SHP77 treated with DMSO at 0.1 percent for 48 hours (cell line): ENCODE measurements at places on chromosomes 3 and 15.

- no peak for DNase-seq
These were observed 4.4 kb upstream of the CLDN11 start for GRCh38 chr3:170414202-170414663.

GRCh38 chr3:150132101-150132749, 161.5 kb upstream of the PFN2 start:
- DNase-seq: no peak

GRCh38 chr3:122183521-122183892, at the start of gene CASR:
Gene CASR, plus strand, starts transcription at chr3:122183668. Its CDS starts 70,522 bp downstream, at chr3:122254190.
- no peak for DNase-seq

- DNase-seq: no peak
These were observed 879.2 kb downstream of the ROBO1 start for GRCh38 chr3:78888635-78889034.

- no peak for DNase-seq
These were observed 502.2 kb downstream of the PYDC2 start for GRCh38 chr3:191963182-191963581.

GRCh38 chr15:47974724-47975123, 146.1 kb upstream of the SLC24A5 start:
- DNase-seq: no peak

DNA sequence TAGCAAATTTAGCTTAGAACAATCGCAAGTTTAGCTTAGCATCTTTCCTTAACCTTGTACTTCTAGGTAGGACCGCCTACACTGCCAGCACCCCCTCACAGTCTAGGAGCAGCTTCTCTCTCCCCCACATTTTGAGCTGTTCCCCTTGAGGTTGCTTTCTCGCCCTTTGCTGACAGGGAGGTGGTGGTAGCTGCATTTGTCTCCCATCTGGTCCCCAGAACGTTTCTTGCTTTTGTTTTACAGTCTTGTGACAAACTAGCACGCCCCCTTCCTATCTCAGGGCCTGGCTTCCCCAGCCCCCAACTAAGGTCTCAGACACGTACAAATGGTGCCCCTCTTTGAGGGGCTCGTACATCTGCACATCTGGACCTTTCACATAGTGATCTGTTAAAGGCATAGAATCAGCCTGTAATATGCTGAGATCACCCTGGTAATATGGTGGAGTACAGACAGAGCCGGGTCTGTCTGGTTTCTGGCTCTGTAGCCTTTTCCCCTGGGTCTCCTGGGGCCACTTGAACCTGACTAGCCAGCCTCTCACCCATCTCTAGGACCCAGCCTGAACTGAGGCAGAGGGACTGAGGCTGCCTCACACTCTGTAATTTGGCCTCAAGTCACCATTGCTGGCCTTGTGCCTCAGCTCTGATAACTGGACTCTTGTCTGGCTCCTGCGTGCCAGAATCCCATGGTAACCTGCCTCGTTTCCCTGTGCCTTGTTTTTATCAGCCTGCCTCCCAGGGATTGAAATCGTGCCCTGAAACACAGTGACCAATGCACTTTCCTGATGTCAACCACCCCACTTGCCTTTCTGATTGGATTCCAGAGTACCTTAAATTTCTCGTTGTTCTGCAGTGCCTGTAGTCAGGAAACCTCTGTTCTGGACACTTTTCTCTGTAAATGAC, 27.7 kb downstream of the CRTC3 start:
- no peak for DNase-seq

DNA sequence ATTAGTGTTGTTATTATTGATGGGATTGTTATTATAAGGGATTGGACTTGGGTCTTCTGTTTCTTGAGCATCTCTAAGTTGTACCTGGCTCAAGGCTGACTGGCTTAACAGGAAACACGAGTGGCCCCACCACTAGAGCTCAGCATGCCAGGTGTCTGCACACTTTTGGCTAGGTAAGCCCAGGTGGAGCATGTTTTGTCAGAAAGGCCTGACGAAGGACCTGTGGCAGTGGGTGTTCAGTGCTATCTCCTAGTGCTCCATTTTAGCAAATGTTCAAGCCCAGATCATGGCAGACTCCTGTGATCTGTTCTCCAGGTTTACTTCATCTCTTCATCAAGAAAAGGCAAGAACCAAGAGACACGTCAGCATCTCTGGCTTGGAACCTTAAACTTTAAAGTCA, 3.4 kb downstream of the MAP2K5 start:
- no peak for DNase-seq

- DNase-seq: no peak
These were observed 266.2 kb upstream of the TPRG1 start for GRCh38 chr3:188905547-188905946.

DNA sequence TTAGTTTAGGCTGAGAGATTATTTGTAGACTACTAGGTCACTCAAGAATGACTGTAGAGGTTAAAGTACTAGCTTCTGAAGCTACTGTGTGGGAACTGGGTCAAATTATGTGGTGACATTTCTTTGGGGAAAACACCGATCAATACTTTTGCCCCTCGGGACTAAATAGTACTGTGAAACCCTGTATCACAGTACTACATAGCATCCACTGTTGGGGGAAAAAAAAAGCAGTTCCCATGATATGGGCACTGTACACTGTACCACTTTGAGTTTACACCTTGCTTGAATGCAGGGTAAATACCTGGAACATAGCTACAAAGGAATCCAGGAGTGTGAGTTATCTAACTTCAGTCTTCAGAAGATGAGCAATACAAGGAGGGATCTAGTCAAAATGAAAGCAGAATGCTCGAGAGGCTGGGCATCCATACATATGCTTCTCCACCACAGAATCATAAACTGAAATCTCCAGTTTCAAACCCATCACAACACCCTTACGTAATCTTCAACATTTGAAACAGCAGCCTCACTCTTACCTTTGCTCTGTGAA, 311.4 kb downstream of the UNC13C start:
- DNase-seq: no peak

GRCh38 chr3:119098619-119099222, 47.2 kb upstream of the TEX55 start:
- no peak for DNase-seq

- DNase-seq: no peak
These were observed 51.3 kb upstream of the MTMR10 start for GRCh38 chr15:31042751-31043150.

DNA sequence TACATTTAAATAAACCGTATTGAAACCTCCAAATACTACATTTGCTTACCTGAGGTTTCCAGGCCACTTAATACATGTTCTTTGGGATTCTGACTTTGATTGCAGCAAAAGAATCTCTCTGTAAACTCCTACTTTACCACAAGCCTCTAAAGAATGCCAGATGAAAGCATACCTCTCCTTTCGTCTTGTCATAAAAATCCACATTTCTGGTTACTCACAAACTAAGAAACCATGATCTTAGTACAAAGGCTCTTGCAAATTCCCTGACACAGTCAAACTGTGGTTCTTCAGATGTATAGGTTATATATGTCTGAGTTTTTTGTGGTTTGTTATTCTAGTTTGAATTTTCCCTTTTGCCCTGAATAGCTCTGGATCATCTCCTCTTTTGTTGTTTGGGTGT, 188.4 kb downstream of the RAP2B start:
- no peak for DNase-seq

- no peak for DNase-seq
These were observed 17.6 kb downstream of the CD200R1L start for GRCh38 chr3:112829046-112829445.

- no peak for DNase-seq
These were observed 307.3 kb downstream of the SV2B start for GRCh38 chr15:91407269-91407889.

DNA sequence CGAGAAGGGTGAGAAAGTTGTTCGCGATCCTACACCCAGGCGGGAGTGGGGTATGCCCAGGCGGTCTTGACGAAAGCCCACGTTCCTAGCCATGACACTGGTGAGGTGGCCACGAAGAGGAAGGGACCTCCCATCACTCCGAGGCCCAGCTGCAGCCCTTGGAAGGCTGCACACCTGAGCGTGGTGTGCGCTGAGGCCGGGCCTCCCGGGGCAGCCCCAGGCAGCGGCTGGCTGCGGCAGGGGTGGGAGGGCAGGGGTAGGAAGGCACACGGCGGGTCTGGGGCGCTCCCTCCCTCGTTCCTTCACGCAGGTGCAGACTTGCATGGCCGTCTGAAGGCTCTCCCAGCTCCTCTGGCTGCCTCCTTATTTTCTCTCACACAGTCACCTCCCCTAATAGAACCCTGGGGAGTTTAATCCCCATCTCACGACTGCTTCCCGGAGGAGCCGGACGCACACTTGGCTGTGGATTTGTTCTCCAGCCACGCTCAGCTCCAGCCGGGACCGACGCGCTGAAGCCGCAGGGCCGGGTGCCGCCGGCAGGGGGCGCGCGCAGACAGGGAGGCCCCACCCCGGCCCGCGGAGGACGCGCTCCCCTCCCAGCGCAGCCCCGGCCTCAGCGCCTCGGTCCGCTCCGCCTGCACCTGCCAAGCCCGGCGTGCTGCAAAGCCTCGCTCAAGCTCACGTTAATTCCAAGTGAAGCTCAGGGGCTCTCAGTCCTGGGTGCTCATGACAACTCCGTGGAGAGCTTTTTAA, 37.8 kb upstream of the MUC4 start:
- DNase-seq: no peak

- DNase-seq: no peak
These were observed 128.8 kb upstream of the ZBTB20 start for GRCh38 chr3:115275896-115276295.

GRCh38 chr15:63586790-63587189, 10.4 kb upstream of the FBXL22 start:
- no peak for DNase-seq

GRCh38 chr15:29089731-29090616, 179.6 kb downstream of the NSMCE3 start:
- no peak for DNase-seq

DNA sequence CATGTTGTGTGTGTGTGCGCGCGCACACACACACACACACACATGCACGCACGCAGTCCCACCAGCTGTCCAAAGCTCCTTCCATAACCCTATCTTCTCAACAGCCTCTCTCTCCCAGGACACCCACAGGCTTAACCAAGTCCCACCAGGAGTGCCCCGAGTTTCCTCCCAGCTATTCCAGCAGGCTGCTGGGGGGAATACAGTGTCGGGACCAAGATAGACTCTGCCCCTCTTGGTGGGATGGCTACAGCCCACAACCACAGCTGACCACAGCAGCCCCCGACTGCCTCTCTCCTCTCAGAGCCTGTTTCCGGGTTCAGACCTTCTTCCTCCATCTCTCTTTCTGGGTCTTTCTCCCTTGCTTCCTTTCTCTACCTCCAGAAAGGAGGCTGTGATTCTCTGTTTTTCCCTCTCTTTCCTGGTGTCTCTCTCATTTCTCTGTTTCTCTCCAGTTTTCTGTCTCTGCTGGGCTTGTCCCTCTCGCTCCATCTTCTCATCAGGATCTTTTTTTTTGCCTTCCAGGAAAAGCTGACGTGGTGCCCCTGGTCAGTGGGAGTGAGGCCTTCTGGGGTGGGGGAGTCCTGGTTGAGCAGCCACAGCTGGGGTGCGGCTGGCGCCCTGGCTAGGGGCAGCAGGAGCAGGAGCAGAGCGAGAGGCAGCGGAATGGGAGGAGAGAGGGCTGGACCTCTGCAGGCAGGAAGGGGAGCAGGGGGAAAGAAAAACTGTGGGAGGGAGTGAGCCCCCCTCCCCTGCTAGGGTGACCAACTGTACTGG, 3.3 kb upstream of the ISLR start:
- DNase-seq: no peak

DNA sequence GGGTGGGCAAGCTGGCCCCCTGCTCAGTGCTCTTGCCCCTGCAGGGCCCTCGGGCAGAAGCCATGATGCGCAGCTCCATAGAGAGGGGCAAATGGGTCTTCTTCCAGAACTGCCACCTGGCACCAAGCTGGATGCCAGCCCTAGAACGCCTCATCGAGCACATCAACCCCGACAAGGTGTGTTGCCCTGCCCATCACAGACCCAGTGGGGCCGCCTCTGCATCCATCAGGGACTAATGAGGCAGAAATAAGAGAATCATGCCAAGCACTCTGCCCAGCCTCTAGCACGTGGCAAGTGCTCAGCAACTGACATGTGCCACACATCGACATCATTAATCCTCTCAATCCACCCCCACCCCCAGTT, 49.4 kb downstream of the SEMA3G start:
- no peak for DNase-seq

DNA sequence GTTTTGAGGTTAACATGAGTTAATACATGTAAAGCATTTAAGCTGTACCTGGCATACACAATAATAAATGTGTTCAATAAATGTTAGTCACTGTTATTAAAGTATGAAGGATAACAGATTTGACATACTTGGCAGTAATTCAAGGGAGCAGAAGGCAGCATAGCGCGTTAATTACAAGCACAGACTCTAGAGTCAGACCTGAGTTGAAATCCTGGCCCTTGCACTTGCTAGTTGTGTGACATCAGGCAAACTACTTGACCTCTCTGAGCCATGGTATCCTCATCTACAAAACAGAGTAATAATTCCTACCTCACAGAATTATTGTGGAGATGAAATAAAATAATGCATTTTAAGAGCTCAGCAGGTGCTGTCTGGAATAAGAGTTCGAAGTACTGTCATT, 5.4 kb downstream of the IFT122 start:
- no peak for DNase-seq

DNA sequence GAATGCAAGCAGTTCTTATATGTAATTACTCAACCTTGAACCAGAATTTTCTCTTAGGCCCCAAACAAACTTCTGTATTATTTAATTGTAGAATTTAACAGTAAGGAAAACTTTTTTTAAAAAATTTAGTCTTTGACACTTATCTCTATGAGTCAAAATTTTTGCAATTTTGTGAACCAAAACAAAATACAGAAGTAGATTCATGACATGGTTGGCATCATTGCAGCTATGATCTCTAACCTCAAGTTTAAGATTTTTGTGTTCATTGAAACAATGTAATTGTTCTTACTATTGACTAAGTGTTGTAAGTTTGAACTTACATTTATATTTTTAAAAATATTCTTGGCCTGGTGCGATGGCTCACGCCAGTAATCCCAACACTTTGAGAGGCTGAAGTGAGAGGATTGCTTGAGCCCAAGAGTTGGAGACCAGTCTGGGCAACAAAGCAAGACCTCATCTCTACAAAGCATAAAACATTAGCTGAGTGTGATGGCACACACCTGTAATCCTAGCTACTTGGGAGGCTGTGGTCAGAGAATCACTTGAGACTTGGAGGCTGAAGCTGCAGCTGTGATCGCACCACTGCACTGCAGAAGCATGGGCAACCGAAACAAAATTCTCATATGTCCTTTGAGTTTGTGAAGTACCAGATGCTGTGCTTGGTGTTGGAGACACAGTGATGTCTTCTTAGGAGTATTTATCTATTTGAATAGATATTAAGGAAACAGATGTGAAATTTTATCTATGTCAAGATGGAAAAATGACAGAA, 39.7 kb downstream of the STT3B start:
- DNase-seq: no peak

- DNase-seq: no peak
These were observed 246.7 kb downstream of the LPP start for GRCh38 chr3:188400494-188401243.

DNA sequence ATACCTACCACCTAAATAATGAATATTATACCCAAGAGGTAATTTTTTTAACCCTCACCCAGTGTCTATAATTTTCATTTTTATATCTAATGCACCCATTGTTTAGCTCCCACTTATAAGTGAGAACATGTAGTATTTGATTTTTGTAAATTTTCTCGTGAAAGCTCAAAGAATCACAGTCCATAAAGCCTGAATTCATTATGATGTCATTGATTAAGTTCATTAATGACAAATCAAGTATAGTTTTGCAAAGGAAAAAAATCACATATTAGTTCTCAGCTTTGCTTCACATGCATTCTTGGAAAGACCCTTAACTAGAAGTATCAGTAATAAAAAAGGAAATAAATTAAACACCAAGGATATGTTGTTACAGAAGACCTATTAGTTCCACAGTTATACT, 425.3 kb upstream of the UBE2E2 start:
- no peak for DNase-seq

GRCh38 chr3:155230382-155230781, 63.1 kb downstream of the STRIT1 start:
- DNase-seq: no peak

- no peak for DNase-seq
These were observed 43.0 kb upstream of the GLCE start for GRCh38 chr15:69117431-69117871.
